ENCODE measurements at places on chromosomes 12 and 14.

- no peak for DNase-seq
Measured at GRCh38 chr12:108367436-108367835, 28.3 kb upstream of the CMKLR1 start.

- no peak for DNase-seq
Measured at GRCh38 chr12:22014041-22014782, 31.8 kb upstream of the CMAS start.

DNA sequence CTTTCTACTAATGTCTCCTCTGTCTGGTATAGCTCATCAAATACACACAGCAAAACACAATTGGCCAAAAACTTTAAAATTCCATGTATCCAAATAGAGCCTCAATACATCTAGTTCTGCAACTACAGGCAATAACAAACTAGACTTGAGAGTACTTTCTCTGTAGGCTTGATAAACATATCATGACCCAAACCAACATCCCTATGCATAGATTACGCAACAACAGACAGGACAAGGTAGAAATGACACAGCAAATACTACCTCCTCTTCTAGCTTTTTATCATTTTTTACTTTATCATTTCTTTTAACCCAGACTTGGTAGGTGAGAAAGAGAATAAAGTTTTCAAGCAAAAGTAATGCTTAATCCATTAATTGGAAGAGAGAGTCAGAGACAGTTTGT is 41.8 kb downstream of the EML5 start:
- DNase-seq, result no peak

DNA sequence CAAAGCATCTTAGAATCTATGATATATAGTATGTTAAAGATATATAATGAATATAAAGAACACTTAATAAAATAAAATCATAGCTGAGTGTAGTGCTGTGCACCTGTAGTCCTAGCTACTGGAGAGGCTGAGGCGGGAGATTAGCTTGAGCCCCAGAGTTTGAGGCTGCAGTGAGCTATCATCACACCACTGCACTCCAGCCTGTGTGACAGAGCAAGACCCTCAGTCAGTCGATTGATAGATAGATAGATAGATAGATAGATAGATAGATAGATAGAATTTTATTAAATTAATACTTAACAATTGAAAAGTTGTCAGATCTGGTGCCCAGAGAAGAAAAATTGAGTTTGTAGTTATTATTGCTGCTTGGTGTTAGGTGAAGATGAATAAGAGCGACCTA is 40.0 kb downstream of the CNOT2 start:
- no peak for DNase-seq

GRCh38 chr14:75626863-75627262 is 33.8 kb downstream of the ERG28 start:
- DNase-seq, result no peak

DNA sequence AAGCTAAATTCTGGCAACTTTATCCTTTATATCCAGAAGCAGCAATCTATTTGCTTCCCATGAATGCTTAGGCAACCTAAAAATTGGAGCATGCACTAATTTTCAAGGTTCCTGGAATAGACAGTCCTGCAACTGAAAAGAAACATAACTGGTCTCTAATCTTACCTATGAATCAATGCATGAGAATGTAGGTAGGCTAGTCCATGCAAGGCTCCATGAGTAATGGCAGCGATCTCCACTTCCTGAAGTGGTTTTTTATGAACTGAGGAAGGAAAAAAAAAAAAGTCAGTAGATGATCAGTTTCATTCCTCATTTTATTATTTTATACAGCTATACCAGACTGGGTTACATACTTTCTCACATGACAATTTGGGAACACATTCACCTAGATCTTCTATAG is 102.0 kb downstream of the PEBP1 start:
- no peak for DNase-seq

- DNase-seq, result no peak
Measured at GRCh38 chr12:15532364-15532977, 210.2 kb downstream of the PTPRO start.

- no peak for DNase-seq
Measured at GRCh38 chr14:59067127-59067894, 121.2 kb upstream of the DAAM1 start.

- DNase-seq, result no peak
Measured at GRCh38 chr14:33315721-33316120, 377.0 kb downstream of the NPAS3 start.

DNA sequence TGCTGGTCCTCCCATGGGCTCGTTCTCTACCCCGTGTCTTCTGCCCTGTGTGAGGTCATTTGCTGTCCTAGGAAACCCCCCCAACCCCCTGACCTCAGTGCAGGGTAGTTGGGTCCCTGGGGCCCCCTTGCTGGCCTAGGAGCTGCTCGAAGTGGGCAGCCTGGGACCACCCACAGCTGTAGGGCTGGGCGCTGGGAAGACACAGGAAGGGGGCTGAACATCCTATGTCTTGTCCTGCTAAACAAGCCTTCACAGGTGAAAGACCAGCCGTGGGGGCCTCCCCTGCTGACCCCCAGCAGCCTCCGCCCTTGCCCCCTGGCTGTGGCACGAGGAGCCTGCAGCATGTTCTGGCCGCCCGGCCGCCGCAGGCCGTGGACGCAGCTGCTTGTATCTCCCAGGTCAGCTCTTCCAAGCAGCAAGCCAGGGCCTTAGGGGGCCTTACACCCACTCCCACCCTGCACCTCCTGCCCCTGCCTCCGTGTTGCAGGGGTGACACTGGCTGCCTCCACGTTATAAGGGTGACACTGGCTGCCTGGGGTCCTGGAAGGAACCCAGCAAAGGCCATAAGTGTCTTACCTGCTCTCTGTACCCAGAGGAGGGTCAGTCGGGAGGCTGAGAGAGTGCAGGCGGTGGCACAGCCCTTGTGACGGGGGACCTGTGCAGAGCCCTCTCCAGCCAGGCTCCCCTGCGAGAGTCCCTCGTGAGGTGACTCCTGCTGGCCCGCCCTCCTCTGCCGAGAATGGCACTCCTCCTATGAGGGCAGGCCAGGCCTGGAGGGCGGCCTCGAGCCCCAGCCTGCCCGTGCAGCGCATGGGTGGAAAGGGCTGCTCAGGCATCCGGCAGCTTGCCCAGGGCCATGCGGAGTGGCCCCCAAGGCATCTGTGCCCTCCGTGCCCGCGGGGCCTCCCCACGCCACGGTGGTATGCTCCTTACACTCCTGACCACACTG is 11.5 kb upstream of the TEX22 start:
- DNase-seq, result no peak

DNA sequence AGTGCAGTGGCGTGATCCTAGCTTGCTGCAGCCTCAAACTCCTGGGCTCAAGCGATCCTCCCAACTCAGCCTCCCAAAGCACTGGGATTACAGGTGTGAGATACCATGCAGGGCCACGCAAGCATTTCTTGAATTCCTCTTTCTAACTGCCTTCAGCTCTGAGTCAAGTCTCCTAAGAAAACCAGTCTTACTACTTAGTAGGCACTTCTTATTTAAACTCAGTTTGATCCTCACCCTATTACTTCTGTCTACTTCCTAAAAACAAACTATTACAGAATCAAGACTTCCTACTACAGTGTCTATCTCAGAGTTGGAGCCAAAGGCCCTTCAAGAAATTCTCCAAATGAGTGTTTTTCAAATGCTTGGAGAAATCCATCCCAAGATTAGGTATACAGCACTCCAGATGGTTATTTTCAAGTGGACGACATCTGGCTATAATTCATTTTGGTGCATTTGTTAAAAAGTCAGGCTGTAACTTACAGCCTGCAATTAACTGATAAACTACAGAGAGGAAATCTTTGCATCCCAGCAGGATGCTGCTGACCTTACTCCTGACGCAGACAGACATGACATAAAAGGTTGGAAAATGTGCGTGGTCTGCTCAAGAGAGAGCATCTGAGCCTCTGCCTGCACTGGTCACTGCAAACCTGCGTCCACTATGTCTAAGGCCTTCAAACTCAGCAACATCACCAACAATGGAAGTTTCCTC is 34.7 kb downstream of the SSH1 start:
- DNase-seq, result peak; percentile 71

DNA sequence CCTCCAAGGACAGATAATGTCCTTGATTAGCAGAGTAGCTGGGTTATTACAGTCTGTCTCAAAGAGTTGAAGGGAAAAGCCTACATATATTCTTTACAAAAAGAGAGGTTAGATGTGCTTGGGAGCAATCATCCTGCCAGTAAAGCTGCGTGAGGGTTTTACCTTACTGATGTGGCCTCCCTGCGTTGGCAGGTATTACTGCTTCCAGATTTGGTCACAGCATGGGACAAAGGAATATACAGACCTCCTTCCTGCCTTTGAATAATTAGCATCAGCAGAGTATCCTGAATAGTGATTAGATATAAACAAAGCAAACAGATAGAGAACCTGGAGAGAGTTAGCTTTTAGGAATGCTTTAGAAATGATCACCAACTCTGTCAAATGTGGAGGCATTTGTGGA is 69.6 kb downstream of the TMTC2 start:
- DNase-seq, result no peak

DNA sequence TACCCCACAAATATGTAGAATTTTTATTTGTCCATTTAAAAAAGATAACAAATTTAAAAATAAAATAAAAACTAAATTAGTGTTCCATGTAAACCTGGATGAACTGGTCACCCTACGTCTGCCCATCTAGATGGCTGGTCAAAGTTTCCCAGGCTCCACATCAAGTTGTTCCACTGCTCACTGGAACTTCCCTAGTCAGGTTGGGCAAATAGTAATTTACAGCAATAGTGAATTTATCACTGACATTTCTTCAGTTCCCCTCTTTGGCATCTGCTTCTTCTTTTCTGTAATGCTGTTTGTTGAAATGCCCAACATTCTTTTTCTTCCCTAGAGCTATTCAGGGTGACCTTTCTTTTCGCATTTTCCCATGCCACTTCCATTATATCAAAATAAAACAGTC is 272.7 kb upstream of the BTG1 start:
- DNase-seq, result no peak

DNA sequence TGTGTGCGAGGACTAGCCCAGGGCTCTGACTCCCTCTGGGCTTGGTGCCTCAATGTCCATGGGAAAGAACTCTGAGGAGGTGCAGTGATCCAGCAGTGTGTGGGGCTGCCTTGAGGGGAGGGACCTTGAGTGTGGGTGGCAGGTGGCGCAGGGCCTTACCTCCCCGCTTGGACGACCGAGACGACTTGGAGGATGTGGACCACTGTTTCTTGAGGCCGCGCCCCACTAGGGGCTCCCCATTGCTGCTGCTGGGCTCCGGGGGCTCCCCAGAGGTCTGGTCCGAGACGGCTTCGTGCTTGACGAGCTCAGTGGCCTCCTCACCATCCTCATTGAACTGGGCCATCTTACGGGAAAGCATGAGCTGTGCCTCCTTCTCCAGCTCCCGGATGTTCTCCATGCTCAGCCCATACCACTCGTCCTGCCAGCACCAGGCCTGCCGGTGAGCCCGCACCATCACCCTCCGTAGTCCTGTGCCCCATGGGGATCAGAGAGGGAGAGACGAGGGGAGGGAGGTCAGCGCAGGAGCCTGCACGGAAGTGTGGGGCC is 24.7 kb downstream of the ARL6IP4 start:
- no peak for DNase-seq

- no peak for DNase-seq
Measured at GRCh38 chr12:21509768-21510167, 8.2 kb downstream of the GOLT1B start.

DNA sequence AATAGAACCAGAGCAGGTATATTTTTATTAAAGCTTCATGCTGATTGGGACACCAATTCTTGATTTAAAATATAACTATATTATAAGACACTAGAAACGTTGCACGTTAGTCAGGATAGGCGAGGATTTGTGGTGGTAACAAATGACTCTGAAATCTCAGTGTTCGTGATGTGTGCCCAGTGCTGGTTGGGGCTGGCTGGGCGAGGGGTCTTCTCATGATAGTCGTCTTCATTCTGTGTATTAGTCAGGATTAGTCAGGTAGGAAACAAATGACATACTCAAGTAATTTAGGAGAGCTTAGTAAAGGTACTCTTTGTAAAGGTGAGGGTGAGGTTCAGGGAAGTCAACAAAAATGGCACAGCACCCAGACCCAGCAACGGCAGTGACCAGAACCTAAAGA is 73.9 kb upstream of the HIF1A start:
- DNase-seq, result no peak

- no peak for DNase-seq
Measured at GRCh38 chr12:27207615-27208413, 36.3 kb upstream of the STK38L start.

DNA sequence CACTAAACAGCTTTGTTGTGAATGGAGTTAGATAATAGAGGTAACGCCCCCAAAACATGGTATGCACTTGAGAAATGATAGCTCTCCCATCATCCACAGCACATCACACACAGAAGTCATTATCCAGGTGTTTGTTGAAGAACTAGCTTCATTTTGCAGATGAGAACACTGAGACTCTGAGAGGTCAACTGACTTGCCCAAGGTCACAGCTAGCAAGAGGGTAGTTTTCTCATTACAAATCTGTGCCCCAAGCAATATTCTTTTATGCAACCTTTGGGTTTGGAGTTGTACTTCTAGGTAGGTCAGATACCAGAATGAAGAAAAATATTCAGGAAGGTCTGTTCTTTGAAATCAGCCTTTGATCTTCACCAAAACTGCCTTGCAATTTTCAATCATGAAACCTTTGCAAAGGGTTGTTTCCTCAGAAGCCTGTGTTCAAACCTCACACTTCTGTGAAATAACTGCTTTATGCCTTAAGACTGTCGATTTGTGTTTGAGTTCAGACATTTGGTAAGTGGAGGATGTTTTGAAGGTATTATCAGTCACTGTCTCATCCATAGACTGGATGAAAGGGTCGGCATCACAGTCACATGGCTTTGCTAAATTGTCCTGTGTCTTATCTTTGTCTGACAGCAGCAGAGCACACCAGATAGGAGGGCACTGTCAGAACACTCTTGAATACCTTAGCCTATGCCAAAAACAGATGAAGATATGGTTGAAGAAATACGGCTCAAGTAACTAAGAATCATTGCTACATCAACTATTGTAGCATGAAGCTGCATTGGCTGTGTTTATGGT is 233.2 kb upstream of the BTG1 start:
- DNase-seq, result no peak

GRCh38 chr14:77498984-77499527 is 440 bp upstream of the ISM2 start:
- DNase-seq, result no peak

All from NCI-H2227 treated with DMSO at 0.1 percent for 48 hours (cell line).